ENCODE measurements at places on chromosomes 16 and 17. TPM values are rescaled to one million over a fixed set of nuclear protein-coding genes. Genes with fewer than 3 reads are reported as not detected.
A peak's percentile ranks its signal among the peaks of the same experiment; 100 is the strongest.

- DNase-seq: no peak
Observed at GRCh38 chr17:70848785-70849184, 679.5 kb downstream of the KCNJ2 start.

RRAD gene
- 73.6 TPM for total RNA-seq

GRCh38 chr17:45218895-45219661 lies 2.6 kb upstream of the FMNL1 start:
- peak; percentile 85 for DNase-seq

DNA sequence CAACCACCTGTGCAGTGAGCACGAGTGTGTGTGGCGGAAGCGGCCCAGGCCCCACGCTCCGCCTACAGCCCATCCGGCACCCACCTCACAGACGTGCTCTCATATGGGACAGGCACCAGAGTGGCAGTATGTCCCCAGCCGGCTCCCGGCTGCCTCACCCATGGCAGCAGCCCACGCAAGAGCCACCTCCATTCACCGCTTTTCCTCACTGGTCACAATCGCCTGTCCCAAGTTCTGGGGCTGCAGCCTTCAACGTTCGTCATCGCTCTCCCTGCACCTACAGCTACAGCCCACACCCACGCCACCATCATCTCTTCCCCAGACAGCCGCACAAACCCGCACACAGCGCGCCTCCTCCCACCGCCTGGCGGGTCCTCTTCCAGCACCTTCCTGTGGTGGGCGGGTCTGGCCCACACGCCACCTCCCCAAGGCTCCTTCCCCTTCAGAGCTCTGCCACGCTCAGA lies 17.5 kb upstream of the TRAP1 start:
- no peak for DNase-seq

- no peak for DNase-seq
Observed at GRCh38 chr17:10186771-10187410, 11.5 kb downstream of the GAS7 start.

HSPB9 gene
- not detected for total RNA-seq

GRCh38 chr17:50920891-50921586 lies 54.9 kb upstream of the TOB1 start:
- no peak for DNase-seq

TMIGD1 gene
- not detected for total RNA-seq

DNA sequence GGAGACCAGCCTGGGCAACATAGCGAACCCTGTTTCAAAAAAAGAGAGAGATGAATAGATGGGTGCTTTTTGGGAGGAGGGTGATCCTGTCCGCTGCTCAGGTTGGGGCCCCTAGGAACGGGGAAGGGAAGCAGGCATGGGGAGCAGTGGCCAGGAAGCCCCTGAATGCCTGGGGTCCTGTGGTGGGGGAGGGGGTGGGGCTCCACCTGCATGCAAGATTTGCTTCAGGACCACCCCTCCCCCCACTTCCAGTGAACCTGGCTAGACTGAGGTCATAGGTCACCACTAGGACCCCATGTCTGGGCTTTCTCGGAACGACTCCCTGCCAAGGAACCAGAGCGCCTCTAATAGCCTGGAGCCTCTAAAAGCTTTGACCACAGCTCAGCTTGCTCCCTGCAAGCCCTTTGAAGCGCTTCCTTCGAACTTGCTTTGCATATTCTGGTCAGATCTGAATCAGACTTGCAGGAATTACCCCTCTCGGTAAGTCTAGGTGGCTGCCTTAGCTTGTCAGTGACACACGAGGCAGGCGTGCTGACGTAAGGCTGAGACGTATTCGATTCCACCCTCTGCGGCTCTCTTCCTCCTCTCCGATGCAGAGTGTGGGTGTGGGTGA lies 3.7 kb downstream of the SOCS3 start:
- DNase-seq: no peak

DNA sequence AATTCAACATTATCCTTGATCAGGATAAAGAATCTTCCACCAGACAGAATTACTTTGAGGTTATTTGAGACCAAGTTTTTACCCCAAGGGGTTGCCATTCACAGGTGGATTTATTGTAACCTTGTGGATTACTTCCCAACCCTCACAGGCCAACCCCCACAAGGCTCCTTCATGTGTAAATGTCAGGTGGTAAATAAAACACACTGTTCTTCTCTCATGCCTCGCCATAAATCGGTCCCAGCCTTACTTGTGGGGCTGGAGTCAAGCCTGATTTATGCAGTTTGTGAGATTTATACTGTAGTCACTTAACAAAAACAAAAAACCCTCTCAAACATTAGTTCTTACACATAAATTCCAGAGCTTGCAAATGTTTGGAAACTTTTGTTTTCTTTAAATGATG lies 98.6 kb upstream of the IRX3 start:
- DNase-seq: no peak

XYLT1 gene
- 4.1 TPM for total RNA-seq

DNA sequence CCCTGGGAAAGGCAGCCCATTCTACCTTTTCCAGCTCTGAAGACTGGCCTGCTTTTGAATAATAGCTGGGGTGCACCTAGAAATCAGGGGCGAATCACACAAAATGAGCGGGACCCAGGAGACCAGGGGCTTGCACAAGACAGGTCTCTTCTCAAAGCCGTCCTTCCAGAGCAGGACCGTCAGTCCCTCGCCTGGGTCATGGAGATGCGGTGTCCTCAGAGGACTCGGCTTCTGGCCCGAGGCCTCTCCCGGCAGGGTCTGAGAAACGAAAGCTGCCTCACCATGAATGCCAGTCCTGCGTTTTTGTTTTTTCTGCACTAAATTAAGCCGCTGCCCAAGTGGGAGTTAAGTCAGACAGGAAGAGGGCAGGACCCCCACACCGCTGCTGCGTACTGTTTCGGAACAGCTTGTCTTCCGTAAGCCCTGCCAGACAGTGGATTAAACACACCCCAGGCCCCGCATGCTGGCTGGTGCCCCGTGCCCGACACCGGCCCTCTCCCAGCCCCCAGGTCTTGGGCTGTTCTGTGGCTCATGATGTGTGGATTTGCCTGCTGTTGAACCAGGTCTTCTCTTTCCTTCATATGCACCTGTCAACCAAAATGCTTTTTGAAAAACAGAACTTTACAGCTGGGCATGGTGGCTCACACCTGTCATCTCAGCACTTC lies 142.1 kb upstream of the RPH3AL start:
- no peak for DNase-seq

GRCh38 chr17:7479213-7480088 lies at the start of gene ZBTB4:
TSS of gene ZBTB4 (minus strand) at chr17:7479631. CDS start at chr17:7466801, 12,830 bp downstream.
- DNase-seq: peak; percentile 78

- DNase-seq: no peak
Observed at GRCh38 chr16:50902457-50902856, 160.6 kb downstream of the CYLD start.

TMEM114 gene
- total RNA-seq: not detected

GRCh38 chr16:1768061-1768766 lies 3.1 kb downstream of the NME3 start:
- DNase-seq: no peak

PIPOX gene
- total RNA-seq: 2.1 TPM

DNA sequence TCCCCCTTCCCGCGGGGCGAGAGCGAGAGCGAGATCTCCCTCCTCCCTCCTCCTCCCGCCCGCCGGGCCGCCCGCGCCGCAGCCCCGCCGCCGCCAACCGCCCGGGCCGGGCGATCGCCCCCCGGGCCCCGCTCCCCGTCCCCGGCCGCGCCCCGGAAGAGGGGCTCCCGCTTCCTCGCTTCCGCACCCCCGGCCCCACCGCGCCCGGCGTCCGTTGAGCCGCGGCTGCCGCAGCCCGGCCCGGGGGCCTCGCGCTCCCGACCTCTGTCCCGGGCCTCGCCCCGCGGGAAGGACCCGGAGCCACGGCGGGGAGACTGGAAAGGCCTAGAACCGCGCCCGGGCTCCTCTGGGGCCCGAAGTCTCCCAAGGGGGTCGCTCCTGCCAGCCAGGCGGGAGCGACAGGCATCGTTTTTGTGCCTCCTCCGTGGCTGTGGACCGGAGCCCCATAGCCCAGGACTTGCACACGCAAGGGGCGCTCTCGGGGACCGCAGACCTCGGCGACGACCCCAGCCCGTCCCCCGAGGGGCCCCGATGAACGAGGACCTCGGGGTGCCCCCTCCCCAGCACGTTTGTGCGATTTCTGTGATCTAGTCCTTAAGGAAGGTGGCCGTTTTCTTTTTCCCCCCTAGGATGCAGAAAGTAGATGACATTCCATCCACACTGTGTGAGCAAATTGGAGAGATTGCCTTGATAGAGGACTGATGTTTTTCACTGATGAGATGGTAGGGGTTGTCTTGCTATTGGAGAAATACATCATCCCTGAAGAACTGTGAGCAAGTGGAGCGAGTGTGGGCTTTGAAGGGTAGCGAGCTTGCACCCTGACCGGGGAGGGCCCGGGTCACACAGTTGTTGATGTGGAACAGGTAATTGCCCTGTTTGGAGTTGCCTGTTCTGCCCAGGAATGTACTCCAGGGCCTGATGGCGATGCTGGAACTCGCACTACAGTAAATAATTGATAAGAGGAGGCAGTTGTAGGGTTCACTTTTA lies 611 bp downstream of the BANP start:
- no peak for DNase-seq

GRCh38 chr17:40062329-40063186 lies at the start of gene THRA:
TSS of gene THRA (plus strand) at chr17:40062965. CDS start at chr17:40074489, 11,524 bp downstream.
- DNase-seq: peak; percentile 74

GRCh38 chr17:76912421-76913164 lies 44.4 kb downstream of the MGAT5B start:
- DNase-seq: peak; percentile 1

ZNHIT3 gene
- total RNA-seq: 24.5 TPM

DNA sequence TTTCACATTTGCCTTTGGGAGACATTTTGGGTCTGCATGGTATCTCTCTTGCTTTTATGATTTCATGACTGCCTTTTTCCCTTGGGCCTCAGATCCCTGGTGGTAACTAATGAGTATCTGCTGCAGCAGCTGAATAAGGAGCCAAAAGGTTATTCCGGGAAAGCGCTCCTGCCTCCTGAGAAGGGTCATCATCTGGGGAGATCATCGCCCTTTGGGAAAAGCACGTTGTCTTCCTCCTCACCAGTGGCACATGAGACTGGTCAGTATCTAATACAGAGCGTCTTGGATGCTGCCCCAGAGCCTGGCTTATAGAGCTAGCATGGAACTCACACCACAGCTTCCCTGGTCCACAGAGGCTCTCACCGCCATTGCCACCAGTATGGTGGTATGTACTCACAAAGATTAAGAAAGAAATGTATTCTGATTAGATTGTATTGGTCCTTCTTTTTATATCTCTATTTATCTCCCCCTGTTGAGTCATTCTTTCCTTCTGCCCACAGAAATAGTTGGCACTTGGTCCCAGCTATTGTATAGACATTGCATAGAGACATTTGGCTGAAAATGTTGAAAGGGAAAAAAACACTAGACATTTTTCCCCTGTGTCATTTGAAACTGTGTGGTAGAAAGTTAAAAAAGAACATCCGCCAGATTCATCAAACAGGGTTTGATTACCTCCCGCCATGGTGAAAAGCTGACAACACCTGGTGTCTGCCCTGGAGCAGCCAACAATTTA lies 8.4 kb downstream of the TPPP3 start:
- no peak for DNase-seq

GUCY2D gene
- total RNA-seq: not detected

DNA sequence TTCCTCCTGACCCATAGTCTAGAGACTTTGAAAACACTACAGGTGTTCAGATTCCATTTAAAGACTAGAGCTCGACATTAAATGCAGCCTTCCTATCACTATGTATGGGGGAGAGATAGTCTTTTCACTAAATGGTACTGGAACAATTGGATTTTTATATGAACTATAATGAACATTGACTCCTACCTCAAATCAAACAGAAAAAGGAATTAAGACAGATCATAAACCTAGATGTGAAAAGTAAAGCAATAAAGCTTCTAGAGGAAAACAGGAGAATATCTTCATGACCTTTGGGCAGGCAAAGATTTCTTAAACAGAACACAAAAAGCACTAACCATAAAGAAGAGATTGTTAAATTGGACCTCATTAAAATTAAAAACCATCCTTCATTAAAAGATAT lies 18.8 kb upstream of the NOS2 start:
- no peak for DNase-seq

Data from heart left ventricle (tissue), 16 donors.